DMS153 (cell line): ENCODE measurements at places on chromosomes 5 and 9.
A peak's percentile ranks its signal among the peaks of the same experiment; 100 is the strongest.

DNA sequence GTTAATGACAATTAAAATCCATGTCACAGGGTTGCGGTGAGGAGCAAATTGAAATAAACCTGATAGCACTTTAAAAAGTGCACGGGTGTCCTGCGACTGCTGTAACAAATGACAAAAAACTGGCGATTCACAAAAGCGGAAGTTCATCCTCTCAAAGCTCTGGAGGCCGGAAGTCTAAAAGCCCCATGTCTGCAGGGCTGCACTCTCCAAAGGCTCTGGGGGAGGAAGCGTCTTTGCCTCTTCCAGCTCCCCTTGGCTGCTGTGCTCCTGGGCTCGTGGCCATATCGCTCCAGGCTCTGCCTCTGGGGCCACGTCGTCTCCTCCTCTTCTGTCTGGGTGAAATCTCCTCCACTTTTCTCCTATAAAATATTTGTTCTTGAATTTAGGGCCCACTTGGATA, 273.9 kb upstream of the IRX2 start:
- DNase-seq, result no peak

DNA sequence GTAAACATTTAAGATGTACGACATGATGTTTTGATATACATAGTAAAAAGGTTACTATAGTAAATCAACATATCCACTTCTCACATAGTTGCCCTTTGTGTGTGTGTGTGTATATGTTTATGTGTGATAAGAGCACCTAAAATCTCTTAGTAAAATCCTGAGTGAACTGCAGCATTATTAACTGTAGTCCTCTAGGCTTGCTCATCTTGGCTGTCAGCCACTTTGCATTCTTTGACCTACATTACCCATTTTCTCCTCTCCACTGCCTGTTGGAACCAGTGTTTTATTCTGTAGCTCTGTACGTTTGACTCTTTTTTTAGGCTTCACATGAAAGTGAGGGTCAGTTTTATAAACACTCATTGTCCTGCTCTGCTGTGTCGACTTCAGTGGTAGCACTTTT, 24.4 kb downstream of the C5orf22 start:
- no peak for DNase-seq

DNA sequence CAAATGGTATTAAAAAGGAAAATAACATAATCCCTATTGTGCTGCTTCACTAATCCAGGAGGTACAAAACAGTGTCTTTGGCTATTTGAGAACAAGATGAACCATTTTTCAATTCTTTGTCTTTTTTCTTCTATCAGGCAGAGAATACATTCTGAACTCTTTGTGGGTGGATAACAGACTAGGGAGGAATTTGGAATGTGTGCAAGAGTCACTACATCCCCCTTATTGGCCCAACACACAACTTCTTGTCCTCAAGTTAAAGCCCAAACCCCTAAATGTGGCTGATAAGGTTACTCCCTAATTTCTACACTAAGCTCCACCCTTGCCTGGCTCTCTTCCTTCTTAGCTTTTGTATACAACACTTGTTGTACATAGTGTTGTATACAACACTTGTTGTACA, 342.7 kb upstream of the RFX3 start:
- DNase-seq, result no peak

GRCh38 chr5:147081311-147081764, 153.5 kb upstream of the STK32A start:
- no peak for DNase-seq

DNA sequence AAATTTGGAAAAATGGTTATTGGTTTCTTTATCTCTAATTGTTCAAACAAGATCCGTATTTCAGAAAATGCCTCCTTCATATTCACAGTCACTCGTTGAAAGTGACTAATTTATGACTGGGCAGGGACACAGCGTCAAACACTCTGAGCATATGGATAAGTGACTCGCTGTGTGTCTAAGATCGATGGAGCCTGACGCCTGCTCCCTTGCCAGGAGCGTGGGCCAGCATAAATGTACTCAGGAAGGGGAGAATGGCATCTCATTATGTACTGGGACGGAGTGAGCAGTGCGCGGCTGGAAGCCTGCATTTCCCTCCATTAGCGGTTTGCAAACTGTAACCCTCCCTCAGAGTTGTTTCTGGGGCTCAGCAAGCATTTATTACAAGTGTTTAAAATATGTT, 79.8 kb upstream of the CAST start:
- peak; percentile 49 for DNase-seq
